ENCODE measurements at places on chromosomes 16 and 17. TPM values are rescaled to one million over a fixed set of nuclear protein-coding genes. Genes with fewer than 3 reads are reported as not detected.

LHX1 gene
- 0.23 TPM for total RNA-seq

OR4D1 gene
- 0.09 TPM for total RNA-seq

SKAP1 gene
- total RNA-seq, result 60.5 TPM

TIMP2 gene
- total RNA-seq, result 0.71 TPM

TNFRSF17 gene
- not detected for total RNA-seq

NLRC3 gene
- 29.6 TPM for total RNA-seq

TMEM235 gene
- not detected for total RNA-seq

NMRAL1 gene
- 35.2 TPM for total RNA-seq

ERAL1 gene
- total RNA-seq, result 60.4 TPM

MYH1 gene
- total RNA-seq, result not detected

HOXB2 gene
- total RNA-seq, result 22.2 TPM

ZNF200 gene
- total RNA-seq, result 12.2 TPM

OR3A3 gene
- not detected for total RNA-seq

FOXL1 gene
- total RNA-seq, result 0.23 TPM

CACNG4 gene
- total RNA-seq, result not detected

CACNA1G gene
- not detected for total RNA-seq

TEKT1 gene
- total RNA-seq, result not detected

CDH5 gene
- total RNA-seq, result not detected

NGFR gene
- 0.14 TPM for total RNA-seq

NTN1 gene
- total RNA-seq, result 0.60 TPM

MYH2 gene
- not detected for total RNA-seq

SULT1A2 gene
- 0.32 TPM for total RNA-seq

SLC47A1 gene
- total RNA-seq, result 0.25 TPM

AURKB gene
- total RNA-seq, result 113 TPM

PPY gene
- total RNA-seq, result not detected

SRCIN1 gene
- 0.14 TPM for total RNA-seq

TPSB2 gene
- not detected for total RNA-seq

Data from activated T-helper 2 cell treated with anti-CD3 and anti-CD28 coated beads, Interferon-gamma antibody, Interleukin-2, Interleukin-4, amounts not matched to agents 10 μg/mL and 5 μg/mL and 100 μg/mL, durations not matched to agents 14 hours and 24 hours and 36 hours (primary cell).